Right hindlimb (tissue), 1 donor: ENCODE measurements at places on chromosomes 7 and 10.

DNA sequence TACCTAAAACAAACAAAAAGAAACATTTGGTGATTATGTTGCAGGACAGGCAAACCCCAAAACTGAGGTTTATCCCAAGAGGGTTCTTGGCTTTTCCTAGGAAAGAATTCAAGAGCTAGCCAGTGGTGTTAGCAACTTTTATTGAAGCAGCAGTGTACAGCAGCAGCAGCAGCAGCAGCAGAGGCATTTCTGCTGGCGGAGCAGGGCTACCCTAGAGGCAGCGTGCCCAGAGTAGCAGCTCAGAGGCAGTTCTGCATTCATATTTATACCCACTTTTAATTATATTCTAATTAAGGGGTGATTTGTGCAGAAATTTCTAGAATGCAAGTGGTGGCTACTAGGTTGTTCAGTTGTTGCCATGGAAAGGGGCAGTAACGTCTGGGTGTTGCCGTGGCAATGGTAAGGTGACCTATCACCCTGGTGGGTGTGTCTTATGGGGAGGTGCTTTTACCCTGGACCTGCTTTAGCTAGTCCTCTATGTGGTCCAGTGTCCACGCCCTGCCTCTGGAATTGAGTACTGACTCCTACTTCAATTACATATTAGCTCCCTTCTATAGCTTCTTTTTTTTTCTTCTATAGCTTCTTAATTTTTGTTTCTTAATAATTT is 53.9 kb downstream of the VCL start:
- no peak for DNase-seq

- no peak for DNase-seq
Measured at GRCh38 chr7:88121335-88121734, 98.5 kb downstream of the SRI start.

DNA sequence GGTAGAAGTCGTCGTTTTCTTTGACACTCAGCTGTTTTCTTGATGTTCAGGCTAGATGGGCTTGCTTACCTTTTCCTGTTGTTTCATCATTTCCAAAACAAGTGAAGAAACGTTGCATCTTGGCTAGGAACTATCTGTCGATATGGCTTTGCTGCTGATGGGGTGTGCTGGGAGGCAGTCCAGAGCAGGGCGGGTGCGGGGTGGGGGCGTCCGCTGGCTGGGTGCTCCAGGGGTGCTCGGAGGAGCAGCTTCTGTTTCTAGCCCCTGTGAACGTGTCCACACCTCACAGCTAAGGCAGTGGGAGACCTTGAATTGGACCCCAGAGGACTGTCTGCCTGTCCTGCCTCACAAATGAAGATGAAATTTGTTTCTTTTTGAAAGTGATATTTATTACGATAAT is 7.6 kb upstream of the SUN1 start:
- DNase-seq, result no peak

- DNase-seq, result no peak
Measured at GRCh38 chr10:5467634-5468255, 31.6 kb downstream of the CALML5 start.

- DNase-seq, result no peak
Measured at GRCh38 chr10:36236931-36237330, 594.8 kb upstream of the FZD8 start.
